ENCODE measurements at places on chromosomes 2 and 18.

- no peak for DNase-seq
These were observed 283.9 kb downstream of the SLC8A1 start for GRCh38 chr2:40168032-40168431.

GRCh38 chr2:100195942-100196341, 53.6 kb upstream of the AFF3 start:
- DNase-seq = no peak

GRCh38 chr2:207624185-207625013, 795 bp downstream of the METTL21A start:
- peak; percentile 33 for DNase-seq

- DNase-seq = no peak
These were observed 142.1 kb downstream of the PHLPP1 start for GRCh38 chr18:62857263-62857976.

GRCh38 chr2:99868260-99868659, 274.1 kb downstream of the AFF3 start:
- no peak for DNase-seq

GRCh38 chr18:3177902-3178687, 41.7 kb downstream of the MYOM1 start:
- no peak for DNase-seq

- no peak for DNase-seq
These were observed 8.7 kb downstream of the PCBP1 start for GRCh38 chr2:70095720-70096670.

DNA sequence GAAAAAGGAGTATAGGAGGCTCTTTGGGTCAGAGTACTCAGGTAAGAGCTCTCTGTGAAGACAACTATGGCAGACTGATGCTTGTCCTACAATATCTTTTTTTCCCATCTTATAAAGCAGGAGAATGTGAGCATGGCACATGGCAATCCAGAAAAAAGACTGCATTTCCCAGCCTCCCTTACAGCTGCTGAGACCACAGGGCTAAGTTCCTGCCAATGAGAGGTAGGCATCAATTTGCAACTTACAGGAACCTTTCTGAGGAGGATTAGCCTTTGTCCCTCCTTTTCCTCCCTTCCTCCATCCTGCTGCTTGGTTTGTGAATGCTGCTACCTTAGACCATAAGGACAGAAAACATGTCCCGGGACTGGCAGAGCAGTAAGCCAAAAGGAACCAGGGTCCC, 37.8 kb upstream of the ST8SIA5 start:
- no peak for DNase-seq

DNA sequence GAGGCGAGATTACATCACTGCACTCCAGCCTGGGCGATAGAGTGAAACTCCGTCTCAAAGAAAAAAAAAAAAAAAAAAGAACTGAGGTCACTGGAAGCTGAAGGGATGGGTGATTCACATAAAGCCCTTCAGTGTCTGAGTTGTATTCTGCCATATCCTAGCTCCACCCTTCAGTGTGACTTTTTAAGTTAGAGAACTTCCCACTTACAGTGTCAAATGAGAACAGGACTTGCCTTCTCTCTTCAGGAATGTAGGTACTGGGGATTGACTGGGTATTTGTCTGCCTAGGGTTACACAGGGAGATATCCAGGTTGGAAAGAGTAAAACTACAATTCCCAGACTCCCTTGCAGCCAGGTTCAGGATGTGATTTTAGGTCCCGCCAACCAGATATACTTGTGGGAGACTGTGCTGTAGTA, 37.9 kb downstream of the EHD3 start:
- no peak for DNase-seq

- no peak for DNase-seq
These were observed 15.7 kb downstream of the ZNF407 start for GRCh38 chr18:74613381-74613780.

- no peak for DNase-seq
These were observed 927.0 kb upstream of the CRIM1 start for GRCh38 chr2:35428548-35428947.

DNA sequence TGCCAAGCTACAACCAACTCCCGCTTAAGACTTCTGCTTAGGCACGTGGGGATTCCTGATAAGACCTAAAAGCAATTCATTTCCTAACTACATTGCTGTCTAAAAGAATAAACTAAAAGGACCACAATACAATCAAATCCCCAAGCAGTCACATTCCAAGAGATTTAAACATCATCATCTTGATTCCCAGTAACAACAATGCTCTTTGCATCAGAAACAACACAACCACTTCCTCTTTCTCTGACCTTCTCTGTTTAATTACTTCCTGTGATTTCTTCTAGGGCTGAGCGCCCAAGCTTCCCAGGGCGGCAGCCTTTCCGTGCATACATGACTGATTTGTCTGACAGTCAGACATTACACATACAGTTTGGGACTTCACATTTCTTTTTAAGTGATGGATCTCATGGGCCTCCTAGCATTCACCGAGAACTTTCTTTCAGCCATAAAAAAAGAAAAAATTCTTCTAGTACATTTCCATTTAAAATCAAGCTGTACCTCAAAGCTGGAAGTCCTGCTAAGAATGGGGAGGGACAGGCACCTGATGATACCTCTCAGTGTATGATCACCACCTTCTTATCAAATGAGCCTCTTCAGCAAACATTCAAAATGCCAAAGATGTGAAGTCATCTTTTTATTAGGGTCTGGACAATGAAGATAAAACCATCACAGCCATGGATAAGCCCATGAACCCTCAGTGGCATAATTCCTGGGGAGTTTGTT, 11.5 kb downstream of the SPRED2 start:
- DNase-seq = no peak

DNA sequence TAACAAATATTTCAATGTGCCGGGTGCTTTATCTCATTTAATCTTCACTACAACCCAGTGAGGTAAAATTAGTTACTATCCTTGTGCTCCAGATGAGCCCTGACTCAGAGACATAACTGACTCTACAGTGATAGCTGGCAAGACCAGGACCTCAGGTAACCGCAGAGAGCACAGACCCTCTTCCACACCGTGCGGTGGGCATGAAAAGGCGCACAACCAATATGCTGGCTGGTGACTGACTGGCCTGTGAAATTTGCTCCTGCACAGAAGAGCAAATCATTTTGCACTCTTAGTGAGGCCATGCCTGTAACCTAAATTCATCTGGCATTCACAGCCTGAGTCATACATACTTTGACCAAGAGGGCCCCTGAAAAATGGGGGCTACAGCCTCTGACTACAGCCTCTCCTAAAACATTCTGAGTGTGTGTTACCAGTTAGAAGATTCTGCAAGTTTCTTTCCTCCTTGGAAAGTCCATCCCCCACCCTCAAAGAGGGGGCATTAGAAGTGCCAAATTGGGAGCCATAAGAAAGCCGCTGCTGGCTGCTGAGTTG, 22.4 kb upstream of the MSGN1 start:
- DNase-seq = no peak

DNA sequence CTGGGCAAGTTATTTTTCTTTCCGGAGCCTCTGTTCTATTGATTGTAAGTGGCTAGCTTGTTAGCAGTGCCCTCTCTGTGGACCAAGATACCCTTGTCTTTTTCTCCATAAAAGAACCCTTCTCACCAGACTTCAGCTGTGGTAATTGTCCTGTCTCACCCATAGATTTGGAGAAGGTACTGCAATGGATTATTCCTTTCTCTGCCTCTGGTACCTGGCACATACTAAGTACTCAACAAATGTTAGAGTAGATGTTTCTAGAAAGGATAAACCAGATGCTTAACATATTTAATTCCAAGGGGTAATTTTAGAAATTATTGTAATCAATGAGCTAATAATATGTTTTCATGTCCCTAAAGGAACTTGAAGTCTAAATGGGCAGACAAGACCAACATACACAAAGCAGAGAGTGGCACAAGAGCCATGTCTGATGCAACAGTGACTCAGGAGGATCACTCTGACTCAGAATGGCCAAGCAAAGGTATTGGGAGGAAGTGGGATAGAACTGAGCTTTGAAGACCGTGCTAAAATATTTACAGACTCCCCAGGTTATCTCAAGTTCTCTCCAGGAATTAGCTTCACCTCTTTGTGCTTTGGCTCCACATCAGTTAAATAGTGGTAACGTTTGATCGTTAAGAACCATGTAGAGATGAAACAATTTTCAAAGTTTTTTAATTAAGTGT, 129.7 kb upstream of the OSR1 start:
- DNase-seq = no peak

DNA sequence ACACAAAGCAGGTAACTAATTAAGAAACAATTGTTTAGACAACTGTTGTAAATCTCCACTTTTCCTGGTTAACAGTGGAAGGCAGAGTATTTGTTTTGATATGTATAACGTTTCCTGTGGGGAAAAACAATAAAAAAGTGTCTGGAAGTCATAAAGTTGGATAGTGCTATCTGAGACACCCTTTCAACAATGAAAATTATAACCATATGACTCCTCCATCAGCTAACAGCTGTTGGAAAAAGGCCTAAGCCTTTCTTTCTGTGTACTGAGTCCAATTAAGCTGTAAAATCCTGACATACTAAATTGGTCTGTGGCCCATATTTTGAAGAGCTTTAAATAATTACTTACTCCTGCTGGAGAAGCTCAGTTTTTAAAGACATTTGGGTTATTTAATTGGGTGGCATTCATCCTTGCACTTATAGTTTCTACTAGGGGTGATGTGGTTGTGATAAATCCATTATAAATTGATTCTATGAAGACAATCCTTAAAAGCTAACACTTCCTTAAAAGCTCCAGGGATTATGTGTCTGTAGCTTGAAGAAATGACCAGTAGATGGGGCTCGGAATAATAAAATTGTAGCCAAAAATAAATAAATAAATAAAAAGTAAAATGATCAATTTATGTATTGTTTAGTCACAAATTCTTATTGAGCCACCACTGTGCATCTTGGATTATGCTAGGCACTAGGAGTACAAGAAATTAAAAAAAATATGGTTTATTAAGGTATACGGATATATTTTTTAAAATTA, 698.1 kb upstream of the NXPH2 start:
- no peak for DNase-seq

GRCh38 chr2:20227894-20228505, 3.1 kb upstream of the SDC1 start:
- no peak for DNase-seq

DNA sequence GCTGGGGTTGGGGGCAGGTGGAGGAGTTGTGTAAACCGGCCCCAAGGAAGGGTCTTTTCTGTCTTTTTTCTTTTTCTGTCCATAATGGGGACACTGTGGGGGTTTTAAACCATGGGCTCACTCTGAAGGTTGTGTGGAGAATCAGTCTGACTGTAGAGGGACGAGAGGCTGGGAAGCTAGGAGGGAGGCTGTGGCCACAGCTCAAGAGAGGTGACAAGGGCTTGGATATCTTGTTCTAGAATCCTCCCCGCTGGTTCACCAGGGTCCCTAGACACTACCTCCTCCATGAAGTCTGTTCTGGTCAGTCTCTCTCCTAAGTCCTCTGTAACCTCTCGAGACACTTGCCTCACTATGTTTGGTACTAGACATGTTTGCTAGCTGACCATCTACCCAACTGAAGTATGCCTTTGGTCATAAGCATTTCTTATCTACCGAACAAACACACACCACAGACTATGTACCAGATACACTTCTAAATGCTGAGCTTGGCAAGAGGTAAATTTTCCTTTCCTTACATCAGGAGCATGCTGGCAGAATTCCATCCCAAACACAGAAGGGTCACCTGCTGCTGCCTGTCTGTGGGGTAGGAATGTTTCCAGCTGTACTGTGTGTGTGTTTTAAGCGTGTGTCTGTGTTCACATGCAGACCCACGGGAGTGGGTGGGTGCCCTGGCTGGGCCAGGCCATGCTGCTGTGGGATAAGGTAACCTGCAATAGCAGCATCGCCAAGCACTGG, 69.6 kb upstream of the MGAT4A start:
- DNase-seq = no peak

GRCh38 chr18:23460285-23461273, 7.5 kb downstream of the RIOK3 start:
- DNase-seq = no peak

Data from activated CD8-positive, alpha-beta memory T cell treated with anti-CD3 and anti-CD28 coated beads for 4 hours (primary cell).